Thoracic aorta (tissue), 2 donors: ENCODE measurements at places on chromosomes 1 and 21. TPM values are rescaled to one million over a fixed set of nuclear protein-coding genes. Genes with fewer than 3 reads are reported as not detected.

Gene PYHIN1
- 6.5 TPM for total RNA-seq

Gene LRRIQ3
- total RNA-seq, result 0.85 TPM

Gene YOD1
- total RNA-seq, result 3.8 TPM

Gene RNF186
- total RNA-seq, result not detected

Gene LIN9
- total RNA-seq, result 1.3 TPM

Gene CTXND2
- not detected for total RNA-seq

DNA sequence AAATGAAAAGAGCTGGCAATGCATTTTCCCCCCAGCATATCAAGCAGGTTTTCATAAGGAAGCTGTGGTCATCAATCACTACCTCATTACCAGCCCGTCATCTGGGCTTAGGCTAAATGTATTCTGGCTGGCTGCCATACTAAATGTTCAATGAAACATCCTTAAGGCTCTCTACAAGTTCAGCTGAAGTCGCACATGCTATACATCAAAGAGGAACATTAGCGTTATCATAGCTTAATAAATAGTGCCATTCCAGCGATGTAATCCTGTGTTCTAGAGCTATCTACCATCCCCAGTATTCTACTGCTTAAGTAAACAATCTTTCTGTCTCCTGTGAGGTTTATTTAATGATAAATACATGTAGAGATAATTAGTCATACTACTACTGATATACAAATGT is 288.8 kb downstream of the DPYD start:
- no peak for DNase-seq

DNA sequence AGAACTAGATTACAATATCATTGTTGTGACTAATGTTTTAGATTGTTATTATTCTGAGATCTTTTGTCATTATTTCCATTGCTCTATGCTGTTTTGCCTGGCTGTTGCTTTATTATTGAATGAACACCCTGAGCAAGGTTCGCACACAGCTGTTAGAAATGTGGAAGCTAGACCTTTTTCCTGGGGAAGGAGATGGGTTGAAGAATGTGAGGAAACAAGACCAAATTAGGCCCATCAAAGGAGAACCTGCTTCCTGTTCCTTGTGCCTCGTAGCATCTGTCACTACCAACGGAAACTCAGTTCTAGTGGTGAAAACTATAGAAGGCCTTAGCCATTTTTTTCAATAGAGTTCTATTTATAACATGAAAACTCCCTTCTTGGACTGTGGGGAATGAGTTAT is 68.7 kb downstream of the RGL1 start:
- no peak for DNase-seq

- no peak for DNase-seq
Observed at GRCh38 chr1:58649555-58649954, 50.3 kb downstream of the MYSM1 start.

DNA sequence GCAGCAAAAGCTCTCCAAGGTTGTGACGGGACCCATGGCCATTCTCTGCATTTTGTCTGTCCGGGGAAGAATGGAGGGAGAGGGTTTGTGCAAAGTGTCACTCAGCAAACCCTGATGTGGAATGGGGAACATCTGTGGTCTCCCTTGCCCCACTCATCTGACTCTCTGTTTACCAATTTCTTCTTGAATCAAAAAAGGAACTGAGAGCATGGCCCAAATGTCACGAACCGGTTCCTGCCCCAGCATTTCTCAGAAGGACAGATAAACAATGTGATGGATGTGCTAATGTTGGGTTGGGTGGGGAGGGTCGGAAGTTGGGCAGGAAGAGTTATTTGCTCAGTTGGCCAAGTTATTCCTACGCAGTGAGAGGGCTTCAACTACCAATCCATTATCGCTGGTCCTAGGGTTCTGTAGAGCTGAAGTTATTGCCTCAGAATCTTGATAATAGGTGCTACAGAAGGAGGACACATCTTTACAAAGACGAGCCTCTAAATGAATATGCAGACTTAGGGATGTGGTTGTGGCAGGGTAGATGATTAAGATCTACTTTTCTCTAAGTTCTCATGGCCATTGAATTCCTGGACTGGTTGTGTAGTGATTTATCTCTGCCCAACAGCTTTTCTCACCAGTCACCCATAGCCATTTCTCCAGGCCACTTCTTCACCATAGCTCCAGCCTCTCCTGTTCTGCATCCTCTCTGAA is 9.6 kb upstream of the DUSP12 start:
- no peak for DNase-seq

GRCh38 chr1:178630417-178630816 is 94.6 kb upstream of the RALGPS2 start:
- no peak for DNase-seq

DNA sequence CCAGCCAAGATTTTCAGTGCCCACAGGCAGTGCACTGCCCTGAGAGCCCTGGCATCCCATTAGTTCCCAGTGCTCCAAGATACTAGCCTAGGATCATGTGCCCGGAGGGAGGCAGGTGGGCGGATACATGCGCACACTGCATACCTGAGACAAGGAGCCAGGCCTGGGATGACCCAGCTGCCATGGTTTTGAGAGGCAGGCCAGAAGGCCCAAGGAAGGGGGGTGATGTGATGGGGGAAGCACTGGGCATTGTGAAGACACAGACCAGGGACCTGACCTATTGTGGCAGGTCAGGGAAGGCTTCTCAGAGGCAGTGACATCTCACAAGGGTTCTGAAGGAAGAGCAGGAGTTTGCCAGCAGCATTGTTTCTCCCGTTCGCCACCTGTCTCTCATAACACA is 3.6 kb downstream of the ZC3H12A start:
- DNase-seq, result no peak
